ENCODE measurements at places on chromosomes 3 and 15. TPM values are rescaled to one million over a fixed set of nuclear protein-coding genes. Genes with fewer than 3 reads are reported as not detected.

Gene TMEM39A
- 19.7 TPM for total RNA-seq

Gene TUSC7
- not detected for total RNA-seq

Gene CLDN11
- 3.3 TPM for total RNA-seq

Gene FOXB1
- not detected for total RNA-seq

Gene APOD
- not detected for total RNA-seq

Gene KNG1
- total RNA-seq, result 918 TPM

Gene CD200
- total RNA-seq, result 0.28 TPM

GRCh38 chr3:62795978-62796657, 79.1 kb downstream of the CADPS start:
- H3K27ac ChIP-seq, result no peak overlapping the region
- no peaks in the 10 kb centered on the region for H3K27me3 ChIP-seq
- DNase-seq, result no peak
- H3K36me3 ChIP-seq, result no peaks in the 10 kb centered on the region
- no peak overlapping the region for H3K4me3 ChIP-seq

GRCh38 chr15:38636597-38636996, 72.0 kb upstream of the RASGRP1 start:
- no peak overlapping the region for H3K27ac ChIP-seq
- no peak for DNase-seq
- no peaks in the 10 kb centered on the region for H3K27me3 ChIP-seq
- H3K4me1 ChIP-seq, result no peaks in the 10 kb centered on the region
- H3K36me3 ChIP-seq, result no peaks in the 10 kb centered on the region
- no peak overlapping the region for H3K4me3 ChIP-seq

GRCh38 chr3:111944372-111944771, 34.5 kb upstream of the ABHD10 start:
- peaks cover 24% of the 10 kb centered on the region for H3K36me3 ChIP-seq
- H3K27me3 ChIP-seq, result no peaks in the 10 kb centered on the region
- H3K4me1 ChIP-seq, result no peaks in the 10 kb centered on the region
- H3K27ac ChIP-seq, result no peak overlapping the region

DNA sequence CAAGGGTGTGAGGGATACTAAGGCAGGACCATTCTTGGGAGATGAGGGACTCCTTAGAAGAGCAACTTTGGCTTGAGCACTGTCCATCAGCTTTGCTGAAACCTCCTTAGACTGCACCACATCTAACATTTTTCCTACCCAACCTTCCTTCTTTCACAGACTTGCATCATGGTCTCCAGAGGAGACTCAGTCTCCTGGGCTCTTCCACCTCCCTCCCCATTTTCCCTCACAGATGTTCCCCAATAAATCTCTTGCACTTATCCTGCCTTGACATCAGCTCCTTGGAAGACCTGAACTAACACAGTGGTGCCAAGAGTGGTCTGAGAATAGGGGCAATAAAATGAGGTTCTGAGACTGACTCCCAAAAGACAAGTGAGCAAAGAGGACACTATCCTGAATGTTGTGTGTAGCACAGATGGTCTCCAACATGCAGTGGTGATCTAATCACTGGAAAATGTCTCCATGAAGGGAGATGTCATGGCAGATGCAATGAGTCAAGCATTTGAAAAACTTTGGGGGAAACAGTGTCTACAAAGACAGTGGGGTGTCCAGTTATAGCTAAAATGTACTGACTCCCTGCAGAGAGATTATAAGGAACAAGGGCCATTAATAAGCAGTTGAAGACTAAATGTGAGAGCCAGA, 26.0 kb upstream of the BOC start:
- H3K27me3 ChIP-seq, result no peaks in the 10 kb centered on the region
- H3K27ac ChIP-seq, result no peak overlapping the region
- no peak overlapping the region for H3K4me3 ChIP-seq

GRCh38 chr15:59892985-59893384, 111.1 kb upstream of the FOXB1 start:
- H3K4me1 ChIP-seq, result no peaks in the 10 kb centered on the region
- no peaks in the 10 kb centered on the region for H3K36me3 ChIP-seq
- no peak for DNase-seq

- peaks cover 2% of the 10 kb centered on the region for H3K4me1 ChIP-seq
- H3K27ac ChIP-seq, result no peak overlapping the region
- no peaks in the 10 kb centered on the region for H3K36me3 ChIP-seq
- H3K27me3 ChIP-seq, result no peaks in the 10 kb centered on the region
- DNase-seq, result no peak
These were observed 116.3 kb downstream of the AKAP13 start for GRCh38 chr15:85496551-85497171.

GRCh38 chr3:168161696-168162095, 66.0 kb upstream of the GOLIM4 start:
- DNase-seq, result no peak
- no peaks in the 10 kb centered on the region for H3K27me3 ChIP-seq
- H3K4me1 ChIP-seq, result peaks cover 2% of the 10 kb centered on the region
- no peaks in the 10 kb centered on the region for H3K36me3 ChIP-seq

- H3K4me3 ChIP-seq, result no peak overlapping the region
- no peak overlapping the region for H3K27ac ChIP-seq
- H3K27me3 ChIP-seq, result no peaks in the 10 kb centered on the region
- DNase-seq, result no peak
These were observed 10.1 kb downstream of the PCSK6 start for GRCh38 chr15:101479342-101479845.

GRCh38 chr3:34626699-34627098, 828.3 kb downstream of the PDCD6IP start:
- H3K4me1 ChIP-seq, result no peaks in the 10 kb centered on the region
- H3K27ac ChIP-seq, result no peak overlapping the region
- DNase-seq, result no peak
- no peak overlapping the region for H3K4me3 ChIP-seq
- no peaks in the 10 kb centered on the region for H3K27me3 ChIP-seq

GRCh38 chr3:27220166-27220565, 149.0 kb downstream of the NEK10 start:
- H3K4me3 ChIP-seq, result no peak overlapping the region
- no peaks in the 10 kb centered on the region for H3K27me3 ChIP-seq
- no peaks in the 10 kb centered on the region for H3K36me3 ChIP-seq
- no peak for DNase-seq

GRCh38 chr3:149547954-149548668, 73.6 kb downstream of the TM4SF4 start:
- peak overlapping the region; percentile 69 for H3K27ac ChIP-seq
- peaks cover 19% of the 10 kb centered on the region for H3K4me1 ChIP-seq
- H3K27me3 ChIP-seq, result no peaks in the 10 kb centered on the region
- peak; percentile 35 for DNase-seq
- H3K4me3 ChIP-seq, result peak overlapping the region; percentile 29

GRCh38 chr3:192259661-192260060, 467.7 kb downstream of the FGF12 start:
- no peaks in the 10 kb centered on the region for H3K27me3 ChIP-seq
- no peaks in the 10 kb centered on the region for H3K36me3 ChIP-seq
- H3K4me1 ChIP-seq, result no peaks in the 10 kb centered on the region

DNA sequence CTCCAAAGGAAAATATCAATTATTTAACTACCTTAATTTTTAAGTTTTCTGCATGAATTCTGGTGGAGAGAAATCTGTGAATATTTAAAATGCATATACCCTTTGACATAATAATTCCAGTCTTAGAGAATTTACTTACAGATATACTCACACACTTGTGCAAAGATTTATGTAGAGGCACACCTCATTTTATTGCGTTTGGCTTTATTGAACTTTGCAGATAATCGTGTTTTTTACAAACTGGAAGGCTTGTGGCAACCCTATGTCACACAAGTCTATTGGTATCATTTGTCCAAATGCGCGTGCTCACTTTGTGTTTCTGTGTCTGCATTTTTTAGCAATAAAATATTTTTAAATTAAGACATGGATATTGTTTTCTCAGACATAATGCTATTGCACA, 81.5 kb downstream of the SENP2 start:
- no peak for DNase-seq
- no peak overlapping the region for H3K27ac ChIP-seq
- H3K36me3 ChIP-seq, result no peaks in the 10 kb centered on the region
- no peak overlapping the region for H3K4me3 ChIP-seq

DNA sequence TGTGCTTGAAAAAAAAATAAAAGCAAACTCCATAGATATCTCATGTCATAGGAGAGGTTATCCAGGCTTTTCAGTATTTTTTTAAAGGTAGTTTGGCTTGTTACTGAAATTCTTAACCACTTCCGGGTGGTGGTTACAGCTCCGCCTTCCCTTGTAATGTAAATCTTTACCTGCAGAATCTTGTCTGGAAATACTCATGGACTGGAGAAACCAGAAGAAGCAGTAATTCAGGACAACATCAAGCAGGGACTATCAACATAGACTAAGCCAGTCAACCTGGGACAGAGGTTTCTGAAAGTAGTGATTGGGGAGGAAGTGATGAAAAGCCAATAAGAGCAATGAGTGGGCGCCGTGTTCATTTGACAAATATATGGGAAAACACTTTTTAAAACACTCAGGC, 78.9 kb upstream of the SKOR1 start:
- H3K27me3 ChIP-seq, result no peaks in the 10 kb centered on the region
- no peaks in the 10 kb centered on the region for H3K36me3 ChIP-seq
- no peak for DNase-seq
- H3K4me3 ChIP-seq, result no peak overlapping the region
- H3K27ac ChIP-seq, result no peak overlapping the region

GRCh38 chr3:77122652-77123051, 82.8 kb downstream of the ROBO2 start:
- no peaks in the 10 kb centered on the region for H3K4me1 ChIP-seq
- no peak overlapping the region for H3K27ac ChIP-seq
- no peak overlapping the region for H3K4me3 ChIP-seq
- no peak for DNase-seq

GRCh38 chr3:171845481-171846284, 2.5 kb downstream of the TMEM212 start:
- no peak overlapping the region for H3K4me3 ChIP-seq
- H3K27me3 ChIP-seq, result no peaks in the 10 kb centered on the region
- H3K27ac ChIP-seq, result no peak overlapping the region
- peaks cover 18% of the 10 kb centered on the region for H3K4me1 ChIP-seq

GRCh38 chr15:43800286-43801141, at the start of gene HYPK:
Gene HYPK, plus strand, starts transcription at chr15:43800599. Its CDS starts 24 bp downstream, at chr15:43800623.
- no peaks in the 10 kb centered on the region for H3K4me1 ChIP-seq
- H3K36me3 ChIP-seq, result peaks cover 16% of the 10 kb centered on the region
- no peaks in the 10 kb centered on the region for H3K27me3 ChIP-seq
- H3K27ac ChIP-seq, result peak within 1 kb of the TSS; percentile 98
- DNase-seq, result peak; percentile 93

DNA sequence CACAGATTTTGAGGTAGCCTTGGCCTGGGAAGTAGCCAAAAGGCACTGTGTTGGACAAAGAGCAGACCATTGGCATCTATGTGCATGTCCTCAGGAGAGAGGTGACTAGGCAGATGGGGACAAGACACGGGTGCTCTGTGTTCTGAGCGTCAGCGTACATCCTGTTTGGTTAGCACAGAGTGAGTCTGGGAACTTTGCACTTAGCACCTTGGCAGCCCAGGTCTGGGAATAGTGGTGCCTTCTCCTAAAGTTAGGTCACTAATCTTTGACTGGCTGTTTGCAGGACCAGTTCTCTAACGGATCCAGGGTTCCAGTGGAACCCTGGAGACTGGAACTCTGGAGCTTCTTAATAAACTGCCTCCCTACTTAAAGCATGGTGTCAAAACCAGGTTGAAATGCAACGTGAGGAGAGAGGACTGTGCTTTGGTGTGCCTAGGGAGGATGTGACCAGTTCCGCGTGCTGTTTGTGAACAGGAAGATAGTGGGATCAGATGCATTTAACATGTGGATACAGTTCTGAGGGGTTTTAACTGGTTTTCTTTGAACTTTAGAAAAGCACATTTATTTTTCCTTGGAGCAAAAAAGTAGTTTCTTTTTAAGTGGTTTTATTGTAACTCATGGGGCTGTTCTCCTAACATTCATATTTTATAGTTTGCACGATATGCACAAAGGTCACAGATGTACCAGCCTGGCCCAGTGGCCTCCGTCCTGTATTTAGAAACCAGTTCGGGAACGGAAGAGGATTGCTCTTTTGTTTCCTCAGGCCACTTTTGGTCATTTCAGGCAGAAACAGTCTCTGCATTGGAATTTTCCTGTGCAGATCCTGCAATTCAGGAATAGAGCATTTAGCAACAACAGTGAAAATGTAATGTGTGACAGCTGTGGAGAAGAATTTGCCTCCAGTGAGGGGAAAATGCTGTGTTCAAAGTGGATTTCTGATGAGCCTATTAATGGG, 48.8 kb downstream of the ABHD2 start:
- no peaks in the 10 kb centered on the region for H3K27me3 ChIP-seq
- peaks cover 72% of the 10 kb centered on the region for H3K4me1 ChIP-seq
- H3K36me3 ChIP-seq, result peaks cover 5% of the 10 kb centered on the region
- peak overlapping the region; percentile 94 for H3K27ac ChIP-seq
- no peak overlapping the region for H3K4me3 ChIP-seq
- DNase-seq, result no peak

GRCh38 chr3:195020921-195021320, 250.0 kb downstream of the XXYLT1 start:
- H3K27ac ChIP-seq, result no peak overlapping the region
- no peaks in the 10 kb centered on the region for H3K27me3 ChIP-seq
- no peak for DNase-seq
- H3K4me1 ChIP-seq, result no peaks in the 10 kb centered on the region

DNA sequence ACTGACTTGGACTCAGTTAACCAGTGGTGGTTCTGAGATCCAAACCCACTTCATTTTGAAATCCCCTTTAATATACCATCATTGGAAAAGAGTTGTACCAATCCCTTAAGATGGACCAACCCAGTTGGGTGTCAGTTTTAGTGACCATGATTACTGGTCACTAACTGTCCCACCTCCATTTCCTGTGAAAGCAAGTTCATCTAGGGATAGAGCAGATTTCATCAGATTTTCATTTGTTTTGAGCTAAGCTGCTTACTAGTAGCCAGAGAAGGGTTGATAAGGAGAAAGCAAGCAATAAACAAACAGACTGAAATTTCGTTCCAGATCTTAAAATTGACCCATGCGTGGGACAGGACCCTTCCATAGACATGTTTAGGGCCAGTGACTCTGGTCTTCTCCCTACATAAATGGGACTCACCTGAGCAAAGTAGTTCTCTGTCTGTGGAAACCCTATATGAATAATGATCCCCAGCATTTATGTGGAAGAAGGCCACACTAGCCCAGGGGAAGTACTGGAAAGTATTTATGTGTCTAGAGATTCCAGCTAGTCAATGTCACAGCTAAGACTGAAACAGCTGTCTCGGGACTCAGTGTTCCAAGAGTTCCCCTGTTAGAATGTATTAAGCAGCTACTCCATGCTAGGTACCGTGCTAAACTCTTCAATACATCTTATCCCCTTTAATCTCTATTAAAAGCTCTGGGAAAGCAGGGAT, 196.0 kb upstream of the BCL6 start:
- no peaks in the 10 kb centered on the region for H3K36me3 ChIP-seq
- no peak for DNase-seq
- no peak overlapping the region for H3K4me3 ChIP-seq
- H3K27ac ChIP-seq, result peak overlapping the region; percentile 34
- peaks cover 15% of the 10 kb centered on the region for H3K4me1 ChIP-seq

- no peaks in the 10 kb centered on the region for H3K27me3 ChIP-seq
- DNase-seq, result no peak
- H3K4me1 ChIP-seq, result peaks cover 12% of the 10 kb centered on the region
- H3K27ac ChIP-seq, result no peak overlapping the region
- peaks cover 3% of the 10 kb centered on the region for H3K36me3 ChIP-seq
- H3K4me3 ChIP-seq, result no peak overlapping the region
These were observed 37.8 kb upstream of the ANPEP start for GRCh38 chr15:89852342-89852995.

- no peak for DNase-seq
- H3K27me3 ChIP-seq, result peaks cover 31% of the 10 kb centered on the region
- no peaks in the 10 kb centered on the region for H3K4me1 ChIP-seq
- no peak overlapping the region for H3K27ac ChIP-seq
These were observed 1.5 kb downstream of the ZIC4 start for GRCh38 chr3:147404800-147405230.

GRCh38 chr3:151999936-152000335, 126.5 kb downstream of the SUCNR1 start:
- no peak overlapping the region for H3K4me3 ChIP-seq
- no peaks in the 10 kb centered on the region for H3K27me3 ChIP-seq
- no peak for DNase-seq
- H3K27ac ChIP-seq, result no peak overlapping the region
- H3K36me3 ChIP-seq, result no peaks in the 10 kb centered on the region

Measured in liver (tissue), 10 donors.